ENCODE measurements at places on chromosomes 3 and 15.

DNA sequence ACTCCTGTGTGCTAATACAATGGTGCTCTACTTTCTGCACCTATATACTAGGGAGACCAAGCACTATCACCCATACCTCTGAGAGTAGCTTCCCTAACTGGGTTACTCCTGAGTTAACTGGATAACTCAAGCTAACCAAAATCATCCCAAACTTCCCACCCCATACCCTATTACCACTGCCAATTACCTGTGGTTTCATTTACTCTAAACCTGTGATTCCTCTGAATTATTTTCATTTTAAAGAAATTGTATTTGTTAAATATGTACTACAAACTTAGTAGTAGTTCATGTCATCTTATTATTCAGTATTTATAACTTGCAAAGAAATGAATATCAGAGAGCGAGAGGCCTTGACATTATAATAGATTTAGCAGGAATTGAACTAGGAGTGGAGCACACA is 340.5 kb downstream of the TBC1D5 start:
- no peak for DNase-seq

- DNase-seq = no peak
These were observed 43.9 kb downstream of the IGF1R start for GRCh38 chr15:98692213-98692612.

GRCh38 chr3:31013843-31014242 is 119.4 kb upstream of the GADL1 start:
- no peak for DNase-seq

DNA sequence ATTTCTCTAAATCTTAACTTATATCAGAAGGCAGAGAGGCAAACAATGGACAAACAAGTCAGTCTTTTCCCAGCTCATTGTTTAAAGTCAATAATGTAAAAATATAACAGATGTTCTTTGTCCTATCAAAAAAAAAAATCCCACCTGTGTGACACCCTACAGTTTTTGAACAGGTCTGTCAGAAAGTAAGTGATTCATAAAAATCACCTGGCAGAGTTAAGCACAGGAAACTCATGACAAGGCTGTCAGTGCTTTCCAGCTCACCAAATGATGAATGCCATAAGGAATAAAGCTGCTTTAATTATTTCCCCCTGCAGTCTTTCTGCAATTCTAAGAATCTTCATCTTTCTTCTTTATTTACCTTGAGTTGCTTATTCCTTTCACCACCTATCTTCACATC is 30.3 kb downstream of the ROBO1 start:
- DNase-seq = no peak

DNA sequence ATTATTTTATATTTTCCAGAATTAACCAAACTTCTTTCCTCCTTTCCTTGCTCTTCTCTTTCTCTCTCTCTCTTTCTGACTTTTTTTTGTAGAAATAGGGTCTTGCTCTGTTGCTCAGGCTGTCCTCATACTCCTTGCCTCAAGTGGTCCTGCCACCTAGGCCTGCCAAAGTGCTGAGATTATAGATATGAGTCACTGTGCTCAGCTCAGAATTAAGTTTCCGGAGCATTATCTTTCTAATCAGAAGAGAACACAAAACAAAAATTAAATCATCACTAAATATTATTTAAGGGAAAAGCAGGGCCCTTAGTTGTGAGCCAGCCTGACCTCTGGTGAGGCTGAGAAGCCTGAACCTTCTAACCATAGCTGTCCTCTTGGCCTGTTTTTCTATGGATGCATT is 168.2 kb downstream of the SOX2 start:
- no peak for DNase-seq

DNA sequence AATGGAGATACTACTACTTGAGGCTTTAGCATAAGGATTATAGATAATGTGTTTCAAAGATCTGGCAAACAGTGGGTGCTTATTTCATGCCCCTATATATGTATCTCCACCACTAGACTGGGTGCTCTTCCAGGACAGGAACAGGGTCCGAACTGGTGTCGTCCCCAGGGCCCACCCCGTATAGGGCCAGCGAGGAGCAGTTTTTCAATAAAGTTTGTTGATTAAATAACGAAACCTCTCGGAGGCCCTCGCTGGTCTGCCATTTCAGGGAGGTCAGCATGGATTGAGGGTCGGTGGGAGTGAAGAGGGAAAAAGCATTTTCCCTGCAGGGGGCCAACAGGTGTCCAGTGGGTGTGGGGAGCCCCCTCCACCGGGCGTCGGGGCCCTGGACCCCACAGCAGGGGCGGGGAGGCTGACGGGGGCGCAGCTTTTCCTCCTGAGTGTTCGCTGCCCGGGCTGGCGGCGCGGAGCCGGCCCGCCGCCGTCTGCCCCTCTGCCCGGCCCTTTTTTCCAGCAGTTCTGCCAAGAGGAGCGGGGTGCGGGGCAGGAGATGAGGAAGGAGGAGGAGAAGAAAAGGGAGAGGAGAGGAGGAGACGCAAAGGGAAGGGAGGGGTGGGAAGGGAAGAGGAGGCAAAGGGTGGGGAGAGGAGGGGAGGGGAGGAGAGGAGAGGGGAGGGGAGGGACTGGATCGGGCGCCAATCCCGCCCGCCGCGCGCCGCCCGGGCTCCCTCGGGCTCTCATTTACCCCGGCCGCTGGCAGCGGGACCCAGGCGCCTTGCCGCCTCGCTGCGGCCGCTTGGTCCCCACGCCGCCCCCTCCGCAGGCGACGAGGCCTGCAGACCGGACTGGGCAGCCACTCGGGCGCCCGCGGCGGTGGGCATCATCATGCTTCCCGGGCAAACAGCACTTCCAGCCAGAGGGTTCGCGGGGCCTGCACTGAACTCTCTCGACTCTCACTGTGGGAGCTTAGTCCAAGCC is 66.3 kb downstream of the ISG20 start:
- no peak for DNase-seq

DNA sequence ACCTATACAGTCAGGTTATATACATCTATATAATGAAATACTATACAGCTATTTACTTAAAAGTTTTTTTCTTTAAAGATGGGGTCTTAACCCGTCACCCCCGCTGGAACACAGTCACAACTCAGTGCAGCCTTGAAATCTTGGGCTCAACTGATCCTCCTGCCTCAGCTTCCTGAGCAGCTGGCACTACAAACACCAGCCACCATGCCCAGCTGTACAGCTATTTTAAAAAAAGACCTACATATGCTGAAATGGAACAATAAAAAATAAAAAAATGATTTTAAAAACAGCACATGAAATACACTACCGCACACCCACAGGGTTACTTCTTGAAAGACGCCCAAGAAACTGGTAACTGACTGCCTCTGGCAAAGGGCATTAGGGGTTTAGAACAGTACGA is 3.8 kb downstream of the NCBP2 start:
- no peak for DNase-seq

DNA sequence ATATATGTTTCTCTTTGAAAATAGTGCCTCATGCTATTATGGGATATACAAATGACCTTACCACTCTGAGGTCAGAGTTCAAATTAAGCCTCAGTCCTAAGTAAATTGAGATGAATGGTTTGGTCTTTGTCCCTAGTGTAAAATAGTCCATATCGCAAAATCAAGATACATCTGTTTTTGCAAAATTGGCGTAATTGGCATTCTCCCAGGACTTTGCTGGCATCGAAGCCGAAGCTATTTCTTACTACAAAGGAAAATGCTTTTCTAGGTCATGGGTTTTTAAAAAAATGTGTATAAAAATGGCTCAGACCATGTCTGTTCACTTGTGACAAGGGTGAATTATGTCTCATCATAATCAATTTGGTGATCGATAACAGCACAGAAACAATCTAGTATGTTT is 25.9 kb downstream of the ROBO2 start:
- no peak for DNase-seq

- no peak for DNase-seq
These were observed 21.8 kb downstream of the C3orf18 start for GRCh38 chr3:50545781-50546180.

DNA sequence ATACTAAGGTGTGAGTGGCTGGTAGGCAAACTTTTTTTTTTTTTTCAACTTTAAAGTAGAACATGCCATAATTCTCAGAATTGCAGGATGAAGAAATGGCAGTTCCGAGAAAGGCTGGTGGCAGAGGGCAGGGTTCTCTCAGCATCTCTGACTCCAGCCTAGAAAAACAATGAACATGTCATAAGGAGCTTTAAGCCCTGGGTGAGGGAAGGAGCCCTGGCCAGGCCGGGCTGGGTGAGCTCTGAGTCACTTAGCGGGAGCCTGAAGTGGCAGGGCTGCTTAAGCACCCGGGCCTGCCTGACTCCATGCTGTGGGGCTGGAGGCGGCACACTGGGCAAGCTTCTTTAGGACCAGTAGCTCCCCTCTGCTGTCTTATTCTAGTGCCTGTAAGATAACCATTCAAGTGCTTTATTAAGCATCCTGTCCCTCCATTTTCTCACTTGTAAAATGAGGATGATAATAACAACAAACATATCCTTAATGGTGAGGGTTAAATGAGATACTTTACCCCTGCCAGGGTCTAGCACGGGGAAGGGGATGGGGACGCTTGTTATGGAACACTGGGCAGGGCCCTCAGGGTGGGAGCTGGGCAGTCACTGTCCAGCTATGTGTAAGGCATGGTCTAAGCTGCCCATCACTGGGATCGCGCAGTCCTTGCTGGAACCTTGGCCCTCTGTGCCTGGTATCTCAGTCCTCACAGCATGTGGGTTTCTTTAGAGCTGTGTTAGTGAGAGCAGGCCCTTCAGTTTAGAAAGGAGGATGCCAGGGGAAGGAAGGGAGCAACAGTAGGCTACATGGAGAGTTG is 18.4 kb downstream of the SMAD6 start:
- no peak for DNase-seq

DNA sequence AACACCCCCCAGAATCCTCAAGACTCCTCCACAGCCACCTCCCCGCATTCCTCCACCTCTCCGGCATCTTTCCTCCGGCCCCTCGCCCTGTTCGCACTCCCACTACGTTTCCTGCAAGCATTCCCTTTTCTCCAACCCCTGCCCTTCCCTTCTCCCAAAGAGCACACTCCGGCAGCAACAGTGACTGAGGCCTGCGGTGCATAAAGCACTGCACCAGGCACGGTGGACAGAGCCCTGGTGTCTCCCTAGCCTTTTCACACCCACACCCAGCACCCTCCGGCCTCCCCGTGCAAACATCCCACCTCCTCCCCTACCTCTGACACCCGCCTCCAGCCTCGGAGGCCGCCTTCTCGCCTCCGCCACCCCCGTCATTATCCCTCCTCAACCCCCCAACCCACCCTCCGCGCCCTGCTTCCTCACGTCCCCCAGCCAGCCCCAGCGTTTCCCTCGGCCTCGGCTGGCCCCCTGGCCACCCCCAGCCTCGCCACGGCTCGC is 577 bp downstream of the ZNF148 start:
- DNase-seq = no peak

DNA sequence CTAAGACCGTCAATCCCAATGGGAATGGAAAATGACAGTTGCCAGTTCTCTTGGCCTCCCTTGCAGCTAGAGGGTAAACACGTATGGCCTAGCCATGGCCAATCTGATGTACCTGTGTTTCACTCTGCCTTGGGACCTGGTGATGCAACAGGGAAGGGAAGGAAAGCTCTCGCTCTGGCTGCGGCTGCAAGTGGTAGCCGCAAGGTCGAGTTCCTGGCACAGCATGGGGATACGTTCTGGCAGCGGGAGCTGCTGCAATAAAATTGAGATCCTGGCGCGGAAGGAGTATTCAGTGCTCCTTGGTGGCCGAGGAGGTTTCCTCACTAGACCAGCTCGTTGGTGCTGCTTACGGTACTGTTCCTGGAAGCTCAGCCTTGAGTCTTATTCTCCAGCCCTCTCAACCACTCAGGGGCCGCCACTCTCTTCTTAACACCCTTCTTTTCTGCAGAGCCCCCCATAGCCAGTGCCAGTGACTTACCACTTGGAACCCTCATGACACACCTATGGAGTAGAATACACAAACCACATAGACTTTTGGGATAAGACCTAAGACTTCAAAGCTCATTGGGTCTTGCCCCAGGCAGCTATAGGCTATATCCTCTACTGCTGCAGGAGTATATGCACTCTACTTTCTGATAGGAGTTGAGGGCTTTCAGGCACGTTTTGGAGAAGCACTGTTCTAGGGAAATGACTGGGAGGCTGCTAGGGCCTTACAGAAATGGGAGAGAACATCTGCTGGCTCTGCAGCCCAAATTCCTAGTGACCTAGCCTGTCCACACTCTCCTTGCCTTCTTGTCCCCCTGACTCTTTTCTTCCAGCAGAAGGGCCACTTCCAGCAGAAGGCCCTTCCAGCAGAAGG is 2.7 kb downstream of the KY start:
- DNase-seq = no peak

DNA sequence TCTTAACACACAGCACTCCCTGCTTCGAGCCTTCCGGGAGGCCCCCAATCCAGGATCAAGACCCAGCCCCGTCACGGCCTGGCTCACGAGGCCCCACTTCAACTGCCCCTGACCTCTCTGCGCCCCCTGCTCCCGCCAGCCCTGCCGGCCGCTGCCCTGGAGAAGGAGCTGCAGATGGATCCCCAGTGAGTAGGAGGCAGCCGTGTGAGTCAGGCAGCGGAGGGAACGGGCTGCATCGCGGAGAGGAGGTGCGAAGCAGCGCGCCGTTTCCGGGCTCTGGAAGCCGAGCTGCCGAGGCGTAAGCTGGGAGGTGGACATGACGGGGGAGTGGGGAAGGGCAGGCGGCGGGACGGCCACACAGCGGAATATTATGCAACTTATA is 133.4 kb downstream of the TPRA1 start:
- DNase-seq = no peak

DNA sequence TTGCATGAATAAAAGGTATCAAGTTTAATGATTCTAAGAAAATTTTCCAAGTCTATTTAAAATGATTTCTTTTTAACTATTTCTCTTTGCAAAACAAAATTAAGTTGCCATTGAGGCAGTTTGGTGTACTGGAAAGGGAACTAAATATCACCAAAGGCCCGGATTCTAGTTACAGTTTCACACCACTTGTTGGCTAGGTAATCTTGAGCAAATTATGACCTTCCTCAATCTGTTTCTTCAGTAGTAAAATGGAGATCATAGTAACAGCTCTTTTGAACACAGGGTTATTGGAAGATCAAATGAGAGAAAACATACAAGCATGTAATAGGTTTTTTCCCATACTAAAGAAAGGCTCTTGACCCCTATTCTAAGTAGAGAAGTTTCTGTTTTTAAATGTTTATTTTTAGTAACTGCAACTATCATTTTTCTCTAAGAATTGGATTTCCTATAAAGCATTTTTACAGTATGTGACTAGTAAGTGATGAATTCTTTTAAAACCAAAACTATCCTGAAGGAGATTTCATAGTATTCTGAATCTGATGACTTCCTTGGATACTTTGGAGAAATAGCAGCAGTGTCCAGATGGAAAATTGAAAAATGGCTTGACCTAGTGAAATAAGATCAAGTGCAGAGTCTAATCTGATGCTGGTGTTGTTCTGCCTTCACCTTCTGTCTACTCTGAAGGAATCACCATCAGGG is 15.7 kb downstream of the SCAANT1 start:
- DNase-seq = no peak

DNA sequence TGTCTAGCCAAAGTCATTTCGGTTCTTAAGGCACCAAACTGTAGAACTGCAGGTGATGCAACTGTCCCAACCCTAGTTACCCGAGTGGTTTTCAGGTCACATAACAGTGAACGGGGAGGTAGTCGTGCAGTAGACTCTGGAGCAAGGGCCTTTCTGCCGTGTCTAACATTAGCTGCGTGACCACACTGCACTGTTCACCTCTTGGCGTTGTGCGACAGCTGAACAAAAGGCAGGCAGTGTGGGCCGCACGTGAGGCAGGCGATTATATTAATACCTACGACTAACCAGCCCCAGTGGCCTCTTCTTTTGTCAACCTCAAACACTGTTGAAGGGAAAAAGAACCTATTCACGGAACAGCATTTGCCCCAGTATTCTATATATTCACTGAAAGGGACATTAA is 2.8 kb downstream of the LRRN1 start:
- DNase-seq = no peak

GRCh38 chr15:44792715-44793114 is 56.4 kb downstream of the TRIM69 start:
- no peak for DNase-seq

Measured in naive thymus-derived CD8-positive, alpha-beta T cell (primary cell).